CMK (cell line): ENCODE measurements at places on chromosomes 16 and 17.

DNA sequence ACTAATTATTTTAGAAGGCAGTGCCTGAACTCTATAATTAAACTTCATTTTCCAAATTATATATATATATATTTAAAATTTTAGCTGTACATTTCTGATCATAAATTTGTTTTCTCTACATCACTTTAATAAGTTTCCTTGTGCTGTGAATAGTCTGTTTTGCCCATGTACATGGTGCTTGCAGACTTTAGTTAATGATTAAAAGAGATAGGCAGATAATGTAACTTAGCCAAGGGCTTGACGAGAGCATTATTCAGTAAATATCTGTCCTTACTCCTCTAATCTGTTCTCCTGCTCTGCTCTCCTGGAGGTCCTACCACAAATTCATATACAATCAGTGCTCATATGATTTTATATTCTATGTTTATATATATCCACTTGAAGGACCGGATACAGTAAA is 595.2 kb upstream of the KIF2B start:
- DNase-seq, result no peak

DNA sequence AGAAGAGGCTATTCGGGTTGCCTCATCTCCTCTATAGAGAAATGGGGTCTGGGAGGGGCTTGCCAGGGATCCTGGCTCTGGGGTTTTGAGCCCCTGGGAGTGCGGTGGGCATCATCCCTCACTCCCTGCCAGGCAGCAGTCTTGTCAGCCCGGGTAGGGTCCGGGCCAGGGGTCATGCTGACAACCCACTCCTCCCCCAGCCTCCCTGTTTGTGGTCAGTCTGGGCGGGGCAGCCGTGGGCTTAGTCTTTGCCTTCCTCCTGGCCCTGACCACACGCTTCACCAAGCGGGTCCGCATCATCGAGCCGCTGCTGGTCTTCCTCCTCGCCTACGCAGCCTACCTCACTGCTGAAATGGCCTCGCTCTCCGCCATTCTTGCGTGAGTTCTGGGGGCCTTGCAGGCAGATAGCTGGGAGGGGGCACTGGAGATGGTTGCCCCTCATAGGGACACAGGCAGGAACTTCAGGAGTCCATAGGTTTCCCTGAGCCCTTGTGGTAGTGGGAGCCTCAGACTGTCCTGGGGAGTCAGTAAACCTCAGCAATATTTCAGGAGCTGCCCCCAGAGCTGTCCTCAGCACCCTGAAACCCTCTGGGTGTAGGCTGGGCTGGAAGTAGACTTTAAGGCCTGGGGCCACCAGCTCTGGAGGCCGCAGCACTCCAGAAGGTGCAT is 6.9 kb downstream of the SLC9A5 start:
- DNase-seq, result no peak

DNA sequence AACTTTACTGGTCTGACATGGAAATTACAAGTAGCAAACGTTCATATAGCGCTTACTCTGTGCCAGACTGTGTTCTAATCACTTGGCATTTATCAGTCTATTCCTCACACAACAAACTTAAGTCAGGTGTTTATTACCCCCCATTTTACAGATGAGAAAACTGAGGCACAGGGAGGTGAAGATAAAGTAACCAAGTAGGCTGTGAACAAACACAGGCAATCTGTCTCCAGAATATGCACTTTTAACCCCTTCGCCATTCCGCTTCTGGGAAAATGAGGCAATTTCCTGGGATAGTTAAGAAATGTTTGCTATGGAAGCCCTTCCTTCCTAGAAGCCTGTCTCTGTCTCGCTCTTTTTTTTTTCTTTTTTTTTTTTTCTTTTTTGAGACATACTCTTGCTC is 12.2 kb upstream of the CXCL16 start:
- DNase-seq, result no peak

GRCh38 chr16:4728676-4729075 is 5.4 kb downstream of the ANKS3 start:
- DNase-seq, result no peak

- no peak for DNase-seq
Observed at GRCh38 chr17:17884391-17885357, 47.9 kb upstream of the SREBF1 start.

DNA sequence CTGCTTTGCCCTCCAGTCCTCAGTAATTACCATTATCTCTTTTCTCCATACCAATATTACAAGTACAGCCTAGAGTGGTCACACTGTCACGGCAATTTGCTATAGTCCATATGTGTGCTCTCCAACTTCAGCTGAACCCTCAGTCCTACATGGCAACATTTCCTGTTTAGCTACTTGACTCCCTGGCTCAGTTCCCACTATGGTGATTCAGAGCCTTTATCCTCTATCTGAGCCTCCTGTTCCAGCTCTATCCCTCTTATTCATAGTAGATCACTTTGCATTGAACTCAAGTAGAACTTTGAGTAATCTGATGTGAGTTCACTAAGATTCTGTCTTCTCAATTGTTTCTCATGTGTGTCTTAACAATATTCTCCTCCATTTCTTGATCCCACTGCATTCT is 43.7 kb upstream of the GOSR1 start:
- DNase-seq, result no peak
